ENCODE measurements at places on chromosomes 1 and 21. TPM values are rescaled to one million over a fixed set of nuclear protein-coding genes. Genes with fewer than 3 reads are reported as not detected.
A peak's percentile ranks its signal among the peaks of the same experiment; 100 is the strongest.

The UMODL1 gene
- polyA plus RNA-seq, result 0.15 TPM

The SLC35A3 gene
- polyA plus RNA-seq, result 16.7 TPM

The ANKRD34A gene
- polyA plus RNA-seq, result 0.83 TPM

The MIXL1 gene
- polyA plus RNA-seq, result 2.2 TPM

The ARL8A gene
- polyA plus RNA-seq, result 56.0 TPM

The HSPB7 gene
- polyA plus RNA-seq, result 59.4 TPM

The SLC44A5 gene
- 2.1 TPM for polyA plus RNA-seq

The THAP3 gene
- 26.5 TPM for polyA plus RNA-seq

The PARS2 gene
- 9.3 TPM for polyA plus RNA-seq

The BARHL2 gene
- not detected for polyA plus RNA-seq

The TNFRSF8 gene
- polyA plus RNA-seq, result not detected

DNA sequence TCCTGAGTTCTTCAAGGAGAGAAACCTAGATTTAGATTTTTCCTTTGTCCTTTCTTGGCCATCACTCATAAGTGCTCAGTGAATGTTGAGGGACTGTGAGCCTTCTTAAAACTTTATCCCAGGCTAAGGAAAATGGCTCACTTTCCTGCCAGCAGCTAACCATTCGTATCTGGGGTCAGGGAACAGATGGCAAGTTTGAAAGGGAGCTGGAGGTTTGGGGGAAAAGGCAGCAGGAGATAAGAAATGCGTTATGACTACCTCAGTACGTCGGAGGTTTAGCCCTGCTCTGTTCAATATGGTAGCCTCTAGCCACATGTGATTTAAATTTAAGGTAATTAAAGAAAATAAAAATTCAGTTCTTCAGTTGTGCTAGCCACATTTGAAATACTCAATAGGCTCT is 13.3 kb downstream of the RRP15 start:
- H3K4me3 ChIP-seq, result no peak overlapping the region
- no peaks in the 10 kb centered on the region for H3K4me1 ChIP-seq
- no peak overlapping the region for H3K27ac ChIP-seq
- no peaks in the 10 kb centered on the region for H3K36me3 ChIP-seq

- H3K4me3 ChIP-seq, result no peak overlapping the region
- no peaks in the 10 kb centered on the region for H3K27me3 ChIP-seq
- DNase-seq, result no peak
- no peaks in the 10 kb centered on the region for H3K36me3 ChIP-seq
- peaks cover 4% of the 10 kb centered on the region for H3K4me1 ChIP-seq
Observed at GRCh38 chr1:160708801-160709200, 2.8 kb downstream of the CD48 start.

DNA sequence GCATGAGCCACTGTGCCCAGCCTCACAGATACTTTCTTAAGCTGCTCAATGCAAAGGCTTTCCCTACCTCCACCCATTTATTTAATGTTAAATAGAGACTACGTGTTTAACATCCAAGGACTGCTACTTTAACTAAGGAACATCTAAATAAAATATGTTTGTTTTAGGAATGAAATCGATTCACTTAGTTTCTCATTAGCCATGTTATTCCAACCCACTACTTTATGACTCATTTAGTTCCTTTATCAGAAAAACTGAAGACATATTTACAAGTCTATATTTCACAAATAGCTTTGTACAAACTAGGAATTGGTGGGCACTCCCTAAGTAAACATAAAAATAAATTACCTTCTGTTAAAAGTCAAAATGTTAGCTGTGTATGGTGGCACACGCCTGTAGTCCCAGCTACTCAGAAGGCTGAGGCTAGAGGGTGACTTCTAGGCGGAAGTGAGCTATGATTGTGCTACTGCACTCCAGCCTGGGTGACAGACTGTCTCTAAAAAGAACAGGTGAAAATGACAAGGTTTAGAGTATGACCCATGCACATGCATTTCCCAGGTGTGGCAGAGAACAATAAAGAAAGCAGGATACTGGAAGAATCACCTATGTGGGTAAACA is 39.9 kb upstream of the AK4 start:
- no peaks in the 10 kb centered on the region for H3K4me1 ChIP-seq
- peak; percentile 39 for DNase-seq
- no peaks in the 10 kb centered on the region for H3K36me3 ChIP-seq
- no peak overlapping the region for H3K4me3 ChIP-seq
- H3K27me3 ChIP-seq, result no peaks in the 10 kb centered on the region

- no peak overlapping the region for H3K4me3 ChIP-seq
- no peaks in the 10 kb centered on the region for H3K27me3 ChIP-seq
- no peak for DNase-seq
- H3K27ac ChIP-seq, result no peak overlapping the region
Observed at GRCh38 chr1:232810856-232811255, 5.6 kb downstream of the MAP10 start.

DNA sequence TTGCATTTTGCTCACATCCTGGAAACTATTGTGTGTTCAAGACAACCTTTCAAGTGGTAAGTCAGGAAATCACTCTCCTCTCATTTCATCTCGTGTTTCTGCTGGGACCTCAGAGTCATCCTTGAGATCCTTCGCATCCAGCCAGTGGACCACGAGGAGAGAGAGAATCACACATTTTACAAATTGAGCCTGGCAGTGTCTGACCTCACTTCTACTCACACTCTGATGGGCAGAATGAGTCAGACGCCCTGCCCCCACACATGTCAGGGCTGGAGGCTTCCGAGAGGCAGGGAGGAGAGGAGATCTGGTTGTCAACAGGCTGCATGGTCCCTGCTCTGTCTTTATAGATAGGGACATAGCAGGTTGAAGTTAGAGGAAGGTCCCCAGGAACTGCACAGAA is 509.7 kb downstream of the AJAP1 start:
- H3K4me1 ChIP-seq, result no peaks in the 10 kb centered on the region
- H3K27me3 ChIP-seq, result no peaks in the 10 kb centered on the region
- no peak overlapping the region for H3K27ac ChIP-seq
- H3K36me3 ChIP-seq, result no peaks in the 10 kb centered on the region

GRCh38 chr1:29709704-29710280 is 473.5 kb downstream of the PTPRU start:
- H3K4me3 ChIP-seq, result no peak overlapping the region
- H3K27me3 ChIP-seq, result peaks cover 14% of the 10 kb centered on the region
- DNase-seq, result no peak
- no peaks in the 10 kb centered on the region for H3K36me3 ChIP-seq
- no peaks in the 10 kb centered on the region for H3K4me1 ChIP-seq

DNA sequence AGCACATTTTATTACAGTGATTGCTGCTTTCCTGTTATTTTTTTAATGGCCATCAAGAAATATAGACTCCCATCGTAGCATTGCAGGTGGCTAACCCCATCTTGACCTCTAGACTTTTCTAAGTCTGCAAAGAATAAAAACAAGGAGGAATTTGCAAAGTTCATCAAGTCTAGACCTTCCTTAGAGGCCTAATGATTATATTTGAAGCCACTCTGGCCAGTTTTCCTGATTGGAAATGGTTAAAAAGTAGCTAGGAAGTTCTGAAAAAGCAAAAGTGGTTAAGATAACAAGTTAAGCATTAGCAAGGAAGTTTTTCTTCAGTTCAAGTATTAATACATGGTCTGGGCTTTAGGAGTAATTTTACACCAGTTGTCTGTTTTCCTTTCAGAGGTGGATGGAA is 16.7 kb upstream of the KCNJ15 start:
- H3K36me3 ChIP-seq, result no peaks in the 10 kb centered on the region
- peaks cover 5% of the 10 kb centered on the region for H3K4me1 ChIP-seq
- H3K4me3 ChIP-seq, result no peak overlapping the region
- no peaks in the 10 kb centered on the region for H3K27me3 ChIP-seq
- DNase-seq, result no peak

DNA sequence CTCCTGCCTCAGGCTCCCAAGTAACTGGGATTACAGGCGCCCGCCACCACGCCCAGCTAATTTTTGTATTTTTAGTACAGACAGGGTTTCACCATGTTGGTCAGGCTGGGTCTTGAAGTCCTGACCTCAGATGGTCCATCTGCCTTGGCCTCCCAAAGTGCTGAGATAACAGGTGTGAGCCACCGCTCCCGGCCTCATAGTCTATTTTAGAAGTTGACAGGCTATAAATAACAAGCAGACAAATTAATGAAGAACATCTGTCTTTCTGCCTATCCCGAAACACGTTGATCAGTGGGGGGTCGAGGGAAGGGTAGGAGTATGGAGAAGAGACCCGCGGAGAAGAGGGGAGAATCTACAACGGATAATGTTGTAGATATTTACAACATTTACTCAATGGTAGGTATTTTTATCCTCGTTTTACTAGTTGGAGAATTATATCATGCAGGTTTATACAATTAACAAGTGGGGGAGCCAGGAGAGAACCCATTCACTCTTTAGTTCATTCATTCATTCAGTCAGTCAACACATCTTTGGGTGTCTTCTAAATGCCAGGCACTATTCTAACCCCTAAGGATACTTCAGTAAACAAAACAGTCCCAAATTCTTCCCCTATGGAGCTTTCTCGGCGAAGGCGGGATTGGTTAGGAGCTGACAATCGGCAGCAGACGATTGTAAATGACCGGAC is 497 bp upstream of the IFNAR2 start:
- peak overlapping the region; percentile 55 for H3K27ac ChIP-seq
- no peaks in the 10 kb centered on the region for H3K36me3 ChIP-seq
- no peaks in the 10 kb centered on the region for H3K27me3 ChIP-seq
- H3K4me3 ChIP-seq, result peak overlapping the region; percentile 75
- no peak for DNase-seq
- H3K4me1 ChIP-seq, result peaks cover 28% of the 10 kb centered on the region

- H3K27me3 ChIP-seq, result no peaks in the 10 kb centered on the region
- DNase-seq, result no peak
- H3K4me1 ChIP-seq, result no peaks in the 10 kb centered on the region
- H3K36me3 ChIP-seq, result no peaks in the 10 kb centered on the region
Observed at GRCh38 chr1:185960422-185961321, 226.5 kb downstream of the HMCN1 start.

DNA sequence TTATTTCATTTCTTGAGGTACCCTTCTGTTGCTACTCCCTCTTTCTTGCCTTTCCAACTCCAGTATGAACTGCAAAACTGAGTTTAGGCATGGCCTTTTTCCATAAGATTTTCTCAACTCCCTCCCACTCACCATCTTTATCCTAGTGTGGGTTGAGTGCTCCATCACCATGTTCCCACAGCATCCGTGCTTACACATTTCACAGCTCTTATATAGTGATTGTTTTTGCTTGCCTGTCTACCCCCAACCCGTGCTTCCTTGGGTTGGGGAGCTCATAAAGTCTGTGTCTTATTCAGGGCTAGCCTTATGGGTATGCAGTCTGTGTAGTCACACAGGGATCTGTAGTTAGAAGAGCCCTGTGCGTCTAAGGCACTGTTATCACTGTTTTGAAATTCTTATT is 68.2 kb upstream of the CCDC190 start:
- no peak overlapping the region for H3K4me3 ChIP-seq
- H3K4me1 ChIP-seq, result peaks cover 19% of the 10 kb centered on the region
- H3K36me3 ChIP-seq, result no peaks in the 10 kb centered on the region
- H3K27ac ChIP-seq, result no peak overlapping the region

GRCh38 chr1:8395433-8395866 is 77.5 kb downstream of the SLC45A1 start:
- H3K27me3 ChIP-seq, result no peaks in the 10 kb centered on the region
- DNase-seq, result no peak
- peak overlapping the region; percentile 66 for H3K27ac ChIP-seq
- H3K4me1 ChIP-seq, result peaks cover 23% of the 10 kb centered on the region
- H3K36me3 ChIP-seq, result no peaks in the 10 kb centered on the region
- H3K4me3 ChIP-seq, result no peak overlapping the region

DNA sequence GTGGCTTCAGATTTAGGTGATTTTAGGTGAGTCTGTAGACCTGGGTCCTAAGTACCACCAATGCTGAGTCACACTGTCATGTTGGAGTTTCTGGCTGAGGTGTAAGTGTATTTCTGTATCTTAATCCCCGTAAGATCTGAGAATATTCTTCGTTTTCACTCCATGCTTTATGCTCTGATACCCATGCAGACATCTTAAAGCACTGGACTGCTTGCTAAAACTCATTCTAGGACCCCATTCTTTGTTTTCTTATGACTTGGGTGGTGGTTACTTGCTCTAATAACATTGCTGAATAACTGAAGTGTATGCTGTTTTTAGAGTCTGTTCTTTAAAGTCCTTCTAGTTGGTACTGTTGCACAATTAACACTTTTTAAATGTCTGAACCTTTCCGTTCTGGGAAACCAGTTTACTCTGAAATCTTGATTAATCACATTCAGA is 36.6 kb downstream of the CDC42 start:
- no peak for DNase-seq
- peak overlapping the region; percentile 15 for H3K27ac ChIP-seq
- peaks cover 4% of the 10 kb centered on the region for H3K36me3 ChIP-seq
- peaks cover 9% of the 10 kb centered on the region for H3K4me1 ChIP-seq

GRCh38 chr1:28579401-28579800 is 12.7 kb upstream of the RAB42 start:
- no peak overlapping the region for H3K4me3 ChIP-seq
- peaks cover 19% of the 10 kb centered on the region for H3K4me1 ChIP-seq
- no peak overlapping the region for H3K27ac ChIP-seq
- no peaks in the 10 kb centered on the region for H3K36me3 ChIP-seq
- DNase-seq, result no peak

GRCh38 chr1:239772446-239772845 is 319.2 kb upstream of the FMN2 start:
- no peaks in the 10 kb centered on the region for H3K4me1 ChIP-seq
- no peaks in the 10 kb centered on the region for H3K27me3 ChIP-seq
- H3K36me3 ChIP-seq, result no peaks in the 10 kb centered on the region
- H3K27ac ChIP-seq, result no peak overlapping the region
- no peak for DNase-seq
- no peak overlapping the region for H3K4me3 ChIP-seq

- H3K27ac ChIP-seq, result no peak overlapping the region
- no peaks in the 10 kb centered on the region for H3K36me3 ChIP-seq
- no peak overlapping the region for H3K4me3 ChIP-seq
- no peak for DNase-seq
- peaks cover 14% of the 10 kb centered on the region for H3K27me3 ChIP-seq
Observed at GRCh38 chr1:43934986-43935324, 1.4 kb downstream of the ARTN start.

DNA sequence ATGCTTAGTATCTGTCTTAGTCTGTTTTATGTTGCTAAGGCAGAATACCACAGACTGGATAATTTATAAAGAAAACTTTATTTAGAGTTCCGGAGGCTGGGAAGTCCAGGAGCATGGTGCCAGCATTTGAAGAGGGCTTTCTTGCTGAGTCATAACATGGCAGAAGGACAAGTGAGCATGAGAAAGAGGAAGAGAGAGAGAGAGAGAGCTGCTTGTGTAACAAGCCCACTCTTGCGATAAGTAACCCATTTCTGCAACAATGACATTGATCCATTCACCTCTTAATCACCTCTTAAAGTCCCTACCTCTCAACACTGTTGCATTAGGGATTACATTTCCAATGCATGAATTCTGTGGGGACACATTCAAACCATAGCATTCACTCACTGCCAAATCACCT is 11.7 kb upstream of the MYOCOS start:
- no peak overlapping the region for H3K4me3 ChIP-seq
- no peak overlapping the region for H3K27ac ChIP-seq
- H3K36me3 ChIP-seq, result no peaks in the 10 kb centered on the region
- no peaks in the 10 kb centered on the region for H3K27me3 ChIP-seq
- H3K4me1 ChIP-seq, result no peaks in the 10 kb centered on the region

DNA sequence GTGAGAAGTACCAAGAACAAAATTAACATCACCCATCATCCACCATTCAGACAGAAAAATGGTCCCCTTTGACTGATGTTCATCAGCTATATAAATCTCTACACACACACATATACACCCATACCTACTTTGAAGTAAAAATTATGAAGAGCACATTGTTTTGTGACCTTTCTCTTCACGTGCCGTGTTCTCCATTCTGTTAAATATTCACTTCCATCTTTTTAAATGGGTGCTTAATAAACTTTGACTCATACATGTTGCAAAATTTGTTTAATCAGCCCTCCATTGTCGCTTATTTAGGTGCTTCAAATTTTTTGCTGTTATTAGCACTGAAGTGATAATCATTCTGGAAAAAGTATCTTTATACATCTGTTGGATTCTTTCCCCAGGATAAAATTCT is 80.1 kb downstream of the CLIC6 start:
- no peaks in the 10 kb centered on the region for H3K27me3 ChIP-seq
- H3K27ac ChIP-seq, result no peak overlapping the region
- no peak overlapping the region for H3K4me3 ChIP-seq
- no peak for DNase-seq

Data from hepatocyte (in vitro differentiated cells).